Fibroblast of upper back skin (primary cell): ENCODE measurements at places on chromosomes 3 and 15.

DNA sequence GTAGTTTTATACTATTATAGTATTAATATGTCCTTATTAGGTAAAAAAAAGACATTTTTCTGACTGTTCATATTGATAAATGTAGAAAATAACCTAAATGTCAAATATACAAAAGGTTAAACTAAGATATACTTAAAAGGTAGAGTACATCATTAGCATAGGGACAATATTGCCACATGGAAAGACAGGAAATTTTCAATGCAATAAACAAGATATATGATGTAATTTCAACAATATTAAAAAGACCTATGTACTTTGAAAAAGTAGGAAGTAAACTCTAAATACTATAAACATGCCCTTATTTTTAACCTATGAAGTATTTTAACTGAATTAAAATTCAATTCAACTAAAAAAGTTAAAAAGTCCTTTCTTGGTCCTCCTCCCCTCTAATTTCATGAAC lies 1.9 kb downstream of the SPG11 start:
- no peak for DNase-seq

GRCh38 chr3:139117136-139117675 lies 72.5 kb upstream of the PRR23C start:
- DNase-seq = no peak

DNA sequence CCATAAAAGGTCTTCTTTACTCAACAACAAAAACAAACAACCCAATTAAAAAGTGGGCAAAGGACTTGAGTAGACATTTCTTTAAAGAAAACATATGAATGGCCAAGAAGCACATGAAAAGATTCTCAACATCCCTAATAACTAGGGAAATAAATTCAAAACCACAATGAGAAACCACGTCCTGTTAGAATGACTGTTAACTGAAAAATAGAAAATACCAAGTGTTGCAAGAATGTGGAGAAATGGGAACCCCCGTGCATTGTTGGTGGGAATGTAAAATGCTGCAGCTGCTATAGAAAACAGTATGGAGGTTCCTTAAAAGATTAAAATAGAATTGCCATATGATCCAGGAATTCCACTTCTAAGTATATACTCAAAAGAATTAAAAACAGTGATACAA lies 34.8 kb downstream of the NMNAT3 start:
- DNase-seq = peak; percentile 4

DNA sequence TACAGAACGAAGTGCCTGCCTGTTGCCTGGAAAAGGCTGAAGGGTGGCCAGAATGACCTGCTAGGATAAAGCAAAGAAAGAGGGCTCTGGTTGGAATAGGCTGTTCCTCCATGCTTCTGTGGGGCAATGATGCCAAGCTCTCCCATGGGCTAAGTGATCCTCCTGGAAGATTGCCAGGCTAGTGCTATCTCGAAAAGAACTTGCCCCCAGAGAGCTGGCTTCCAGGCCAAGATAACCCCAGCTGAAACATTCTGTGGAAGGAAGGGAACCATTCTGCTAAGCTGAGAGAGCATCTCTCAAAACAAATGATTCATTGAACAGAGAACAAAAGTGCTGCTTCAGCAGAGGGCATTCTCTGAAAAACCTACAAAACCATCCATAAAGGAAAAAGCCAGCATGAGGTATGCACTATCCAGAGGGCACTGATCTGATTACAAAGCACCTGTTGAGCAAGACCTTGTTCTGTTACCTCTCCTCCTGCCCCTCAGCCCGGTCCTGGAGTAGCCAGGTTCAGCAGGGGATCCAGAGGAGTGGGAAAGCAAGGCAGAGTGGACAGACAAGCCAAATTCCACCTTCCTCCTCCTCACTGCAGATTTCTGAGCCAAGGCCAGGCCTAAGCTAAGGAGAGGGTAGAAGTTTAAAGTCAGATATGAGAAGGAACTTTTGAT lies 31.9 kb upstream of the SPRED1 start:
- no peak for DNase-seq

DNA sequence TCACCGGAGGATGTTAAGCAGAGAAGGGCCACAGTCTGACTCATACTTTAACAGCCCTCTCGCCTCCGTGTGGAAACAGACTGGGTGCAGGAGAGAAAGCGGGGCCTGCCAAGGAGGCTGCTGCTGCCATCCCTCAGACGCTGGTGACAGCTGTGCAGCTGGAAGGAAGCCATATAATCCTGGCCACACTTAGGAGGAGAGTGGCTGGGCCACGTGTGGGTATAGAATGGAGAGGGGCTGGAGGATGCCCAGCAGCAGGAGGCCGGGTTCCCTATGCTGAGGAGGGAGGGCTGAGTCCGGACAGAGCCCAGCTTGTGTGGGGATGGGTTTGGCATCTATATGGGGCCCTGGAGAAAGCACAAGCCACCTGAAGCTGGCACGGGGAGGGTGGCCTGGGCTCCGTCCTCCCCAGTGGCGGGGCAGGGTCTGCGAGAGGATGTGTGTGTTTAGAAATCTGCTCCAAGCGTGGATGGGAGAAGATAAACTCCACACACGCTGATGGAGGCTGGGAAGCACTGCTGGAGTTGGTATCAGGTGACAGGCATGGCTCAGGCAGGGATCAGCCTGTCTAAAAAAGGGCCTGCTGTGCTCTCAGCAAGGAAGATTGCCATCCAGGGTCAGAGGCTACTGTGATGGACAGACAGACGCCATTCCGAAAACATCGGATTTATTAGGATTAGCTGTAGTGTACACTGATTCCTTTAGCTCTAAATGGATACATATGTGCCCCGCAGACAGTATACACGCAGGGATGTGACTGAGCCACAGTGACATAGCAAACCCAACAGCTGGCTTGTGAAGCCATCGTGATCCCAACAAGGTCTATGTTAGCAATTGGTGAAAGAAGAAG lies 15.9 kb downstream of the ABTB1 start:
- DNase-seq = peak; percentile 53

GRCh38 chr3:15151166-15151565 lies 52.2 kb upstream of the RBSN start:
- DNase-seq = no peak

GRCh38 chr15:60695713-60696522 lies 217.0 kb upstream of the ICE2 start:
- DNase-seq = peak; percentile 48

DNA sequence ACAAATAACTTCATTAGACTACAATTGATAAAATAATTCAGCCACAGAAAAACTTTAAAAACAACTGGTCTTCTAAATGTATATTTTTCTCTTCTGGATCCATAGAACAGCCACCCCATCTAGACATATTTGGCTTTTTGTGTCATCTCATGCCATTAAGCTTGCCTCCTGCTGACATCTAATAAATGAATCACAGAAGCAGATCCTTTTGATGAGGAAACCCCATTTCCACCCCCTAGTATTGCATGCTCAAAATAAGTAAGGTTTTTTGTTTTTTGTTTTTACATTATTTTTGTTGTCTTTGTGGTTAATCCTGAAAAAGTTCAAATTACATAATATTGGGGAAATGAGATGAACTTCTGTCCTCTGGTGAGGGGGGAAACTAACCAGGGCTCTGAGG lies 94.8 kb downstream of the DUT start:
- no peak for DNase-seq

DNA sequence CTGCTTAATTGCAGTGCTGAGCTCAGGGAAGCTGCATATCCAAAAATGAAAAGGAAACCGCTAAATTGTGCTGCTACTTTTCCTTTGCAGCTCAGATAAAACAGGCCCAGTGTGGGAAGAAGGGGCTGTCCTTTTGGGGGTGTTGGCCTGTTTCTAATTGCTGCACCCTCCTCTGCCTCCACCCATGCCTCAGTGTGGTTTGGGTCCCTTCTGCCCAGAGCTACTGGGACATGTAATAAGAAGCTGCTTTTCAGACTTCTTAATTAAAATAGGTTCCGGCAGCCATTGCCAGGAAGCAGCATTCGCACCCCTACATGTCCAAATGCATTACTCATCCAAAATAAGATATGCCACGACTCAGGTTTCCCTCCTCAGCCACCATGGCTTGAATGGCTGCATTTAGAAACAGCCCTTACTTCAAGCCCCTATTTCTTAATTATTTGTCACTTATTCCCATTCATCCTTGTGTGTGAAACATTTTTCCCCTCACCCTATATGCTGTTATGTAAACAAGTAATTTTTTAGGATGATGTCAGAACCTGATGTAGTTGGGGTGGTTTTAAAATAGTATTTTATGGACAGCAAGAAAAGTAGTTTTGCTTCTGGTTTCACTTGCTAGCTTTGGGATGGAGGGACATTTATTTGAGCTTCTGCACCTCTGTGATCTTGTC lies 235.9 kb upstream of the CTDSPL start:
- peak; percentile 22 for DNase-seq
